ENCODE measurements at places on chromosomes 16 and 17.
A peak's percentile ranks its signal among the peaks of the same experiment; 100 is the strongest.

DNA sequence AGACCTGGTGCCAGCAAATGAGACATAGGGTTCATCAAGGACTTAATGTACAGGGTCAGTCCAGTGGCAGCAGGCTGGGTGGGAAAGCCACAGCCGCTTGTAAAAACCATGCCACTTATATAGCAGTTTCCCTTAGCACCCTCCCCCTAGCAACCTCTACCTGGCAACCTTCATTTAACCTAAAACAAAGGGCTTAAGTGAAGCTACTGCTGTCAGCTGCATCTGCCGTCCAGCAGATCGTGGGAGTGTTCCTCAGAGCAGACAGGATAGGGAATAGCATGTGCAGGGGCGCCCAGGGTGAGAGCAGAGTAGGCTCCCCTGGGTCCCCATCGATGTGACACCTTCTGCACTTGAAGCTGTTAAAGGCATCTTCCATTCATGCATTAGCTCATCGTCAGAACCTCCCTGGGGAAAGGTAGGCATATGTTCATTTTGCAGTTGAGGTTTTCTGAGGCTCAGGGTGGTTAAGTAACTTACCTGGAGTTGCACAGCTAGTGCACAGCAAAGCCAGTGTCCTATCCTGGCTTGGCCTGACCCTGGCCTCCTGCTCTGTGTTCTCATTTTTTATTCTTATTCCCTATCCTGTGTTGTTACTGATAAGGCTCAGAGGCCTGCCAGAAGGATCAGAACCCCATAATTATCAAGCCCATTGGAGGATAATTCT is 112.5 kb downstream of the SOCS1 start:
- no peak for DNase-seq

DNA sequence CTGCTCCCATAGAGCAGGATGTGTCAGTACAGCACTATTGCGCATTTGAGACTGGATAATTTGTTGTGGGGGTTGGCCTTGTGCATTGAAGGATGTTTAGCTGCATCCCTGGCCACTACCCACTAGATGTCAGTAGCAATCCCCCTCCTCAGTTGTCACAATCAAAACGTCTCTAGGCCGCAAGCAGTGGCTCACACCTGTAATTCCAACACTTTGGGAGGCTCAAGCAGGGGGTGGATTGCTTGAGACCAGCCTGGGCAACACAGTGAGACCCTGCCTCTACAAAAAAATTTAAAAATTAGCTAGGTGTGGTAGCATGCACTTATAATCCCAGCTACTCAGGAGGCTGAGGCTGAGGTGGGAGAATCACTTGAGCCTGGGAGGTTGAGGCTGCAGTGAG is 48.4 kb downstream of the CENPV start:
- DNase-seq: no peak

DNA sequence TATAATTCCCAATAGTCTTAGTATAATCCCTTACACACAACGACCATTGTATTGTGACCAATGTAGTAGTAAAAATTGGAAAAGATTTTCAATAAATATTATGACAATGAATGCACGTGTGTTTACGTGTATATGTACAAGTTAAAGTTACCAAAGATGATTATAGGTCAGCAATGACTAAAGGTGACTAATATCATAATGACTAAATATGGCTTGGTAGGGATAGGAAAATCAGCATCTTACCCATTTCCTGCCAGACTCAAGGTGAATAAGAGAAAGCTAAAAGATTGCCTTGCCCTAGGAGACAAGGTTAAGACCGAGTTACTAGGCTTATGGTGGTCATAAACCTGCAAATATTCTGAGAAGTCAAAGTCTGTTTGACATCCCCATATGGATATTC is 34.4 kb downstream of the CPD start:
- no peak for DNase-seq

DNA sequence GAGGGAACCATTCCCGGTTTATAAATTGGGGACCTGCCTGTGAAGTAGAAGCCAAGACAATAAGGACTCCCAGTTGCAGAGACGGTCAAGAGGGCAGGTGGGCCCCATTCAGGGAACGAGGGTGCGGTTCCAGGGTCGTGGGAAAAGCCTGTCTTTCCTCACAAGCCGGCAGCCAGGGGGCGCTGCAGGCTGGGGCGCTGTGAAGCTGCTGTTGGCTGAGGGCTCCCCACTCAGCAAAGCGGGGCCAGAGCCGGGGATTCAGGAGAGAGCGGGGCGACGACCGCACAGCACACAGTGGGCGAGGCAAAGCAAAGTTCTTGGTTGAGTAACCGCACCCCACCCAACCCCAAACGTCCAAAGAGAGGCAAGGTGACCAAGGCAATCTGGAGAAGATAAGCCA is 24.9 kb downstream of the CDRT15 start:
- DNase-seq: no peak

DNA sequence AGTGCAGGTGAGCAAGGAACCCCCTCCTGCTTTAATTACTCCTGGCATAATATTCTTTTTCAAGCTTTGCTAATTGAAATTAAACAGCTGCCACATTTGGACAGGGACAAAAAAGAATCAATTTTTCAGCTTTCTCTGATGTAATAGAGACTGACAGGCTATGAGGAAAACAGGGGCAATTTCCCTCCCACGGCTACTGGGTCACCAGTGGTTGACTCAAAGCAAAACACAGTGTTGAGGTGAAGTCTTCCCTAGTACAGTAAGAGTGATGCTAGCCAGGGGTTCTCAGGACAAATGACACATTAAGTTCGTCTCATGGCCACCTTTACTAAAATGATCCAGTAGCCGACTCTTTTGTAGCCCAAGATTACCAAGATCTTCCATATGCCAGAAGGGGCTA is 38.6 kb upstream of the PMFBP1 start:
- no peak for DNase-seq

GRCh38 chr17:7644775-7645174 is 6.0 kb upstream of the ATP1B2 start:
- no peak for DNase-seq

GRCh38 chr16:55082591-55082976 is 151.9 kb downstream of the IRX5 start:
- DNase-seq: no peak

DNA sequence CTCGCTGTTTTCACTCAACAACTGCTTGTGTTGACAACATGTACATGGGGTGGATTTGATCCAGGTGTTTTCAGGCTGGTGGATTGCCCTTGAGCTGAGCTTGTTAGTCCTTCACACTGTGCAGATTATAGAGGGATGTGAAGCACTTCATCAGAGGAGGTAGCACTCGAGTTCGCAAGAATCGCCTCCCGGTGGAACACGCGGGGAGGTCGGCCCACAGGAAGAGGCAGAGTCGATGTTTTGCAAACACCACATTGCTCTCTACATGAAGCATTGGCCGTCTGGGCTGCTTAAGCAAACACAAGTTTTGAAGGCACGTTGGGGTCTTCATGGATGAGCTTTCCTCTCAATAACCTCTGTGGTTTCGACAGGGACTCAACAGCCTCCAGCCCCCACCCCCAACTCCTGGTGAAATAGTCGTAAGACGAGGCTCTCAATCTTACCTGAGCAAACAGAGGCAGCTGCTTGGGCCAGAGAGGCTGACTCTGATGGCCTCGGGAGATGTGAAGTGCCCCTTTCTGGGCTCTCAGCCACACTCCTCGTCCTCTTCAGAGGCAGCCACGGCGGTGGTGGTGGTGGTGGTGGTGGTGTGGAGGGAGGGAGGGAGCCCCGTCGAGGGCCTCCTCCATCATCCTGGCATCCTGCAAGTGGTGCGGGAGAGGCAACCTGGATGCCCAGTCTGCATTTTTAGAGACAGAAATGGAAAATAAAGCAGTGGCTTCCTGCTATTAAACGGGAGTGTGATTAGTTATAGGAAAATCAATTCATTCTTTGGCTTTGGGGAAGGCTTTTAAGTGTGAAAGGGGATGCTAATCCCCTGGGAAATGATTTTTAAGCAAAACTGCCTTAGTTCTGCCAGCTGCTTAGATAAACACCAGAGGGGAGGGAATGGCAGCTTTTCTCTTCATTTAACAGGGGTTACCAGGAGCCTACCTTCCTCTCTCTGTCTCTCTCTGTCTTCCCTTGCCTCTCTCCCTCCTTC is 552.5 kb upstream of the EEF2KMT start:
- DNase-seq: no peak

- DNase-seq: no peak
Observed at GRCh38 chr17:7615265-7615747, 609 bp upstream of the FXR2 start.

DNA sequence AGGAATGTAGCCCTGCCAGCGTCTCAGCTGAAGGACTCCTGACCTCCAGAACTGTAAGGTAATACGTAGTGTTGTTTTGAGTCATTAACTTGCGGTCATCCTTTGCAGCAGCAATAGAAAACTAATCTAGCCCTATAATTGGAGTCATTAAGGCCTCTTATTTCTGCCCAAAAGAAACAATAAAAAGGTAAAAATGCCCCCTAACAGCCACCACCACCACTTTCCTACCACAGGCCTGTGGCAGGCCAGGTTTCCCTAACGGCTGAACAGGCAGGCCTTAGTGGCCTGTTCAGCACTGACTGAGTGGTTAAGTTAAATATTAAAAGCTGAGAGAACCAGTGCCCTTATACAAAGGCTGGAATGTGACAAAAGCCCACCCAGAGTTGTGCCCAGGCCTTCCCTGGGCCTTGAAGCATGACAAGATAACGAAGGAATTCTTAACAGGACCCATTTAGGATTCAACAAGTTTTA is 286.5 kb upstream of the ERCC4 start:
- no peak for DNase-seq

GRCh38 chr16:56708525-56709442 is 21.1 kb upstream of the NUP93 start:
- no peak for DNase-seq

DNA sequence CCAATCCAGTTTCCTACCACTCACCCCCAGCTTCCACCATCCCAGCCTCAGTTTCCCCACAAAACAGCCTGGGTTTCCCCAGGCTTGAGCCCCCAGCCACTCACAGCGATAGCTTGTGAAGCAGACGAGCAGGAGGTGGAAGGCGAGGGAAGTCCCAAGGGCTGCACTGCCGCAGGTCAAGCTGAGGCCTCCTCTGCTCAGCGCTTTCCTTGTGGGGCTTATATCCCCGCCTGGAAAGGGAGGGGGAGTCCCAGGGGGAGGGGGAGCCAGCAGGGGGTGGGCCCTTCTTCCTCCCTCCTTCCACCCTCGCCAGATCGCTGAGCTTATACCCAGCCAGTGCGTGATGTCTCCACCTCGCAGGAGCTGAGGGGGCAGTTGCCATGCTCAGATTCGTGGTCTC is at the start of gene PYY:
Gene PYY, minus strand, starts transcription at position 195 of the 400 bp plus-strand sequence. CDS start 457 bp downstream, outside the sequence.
- no peak for DNase-seq

DNA sequence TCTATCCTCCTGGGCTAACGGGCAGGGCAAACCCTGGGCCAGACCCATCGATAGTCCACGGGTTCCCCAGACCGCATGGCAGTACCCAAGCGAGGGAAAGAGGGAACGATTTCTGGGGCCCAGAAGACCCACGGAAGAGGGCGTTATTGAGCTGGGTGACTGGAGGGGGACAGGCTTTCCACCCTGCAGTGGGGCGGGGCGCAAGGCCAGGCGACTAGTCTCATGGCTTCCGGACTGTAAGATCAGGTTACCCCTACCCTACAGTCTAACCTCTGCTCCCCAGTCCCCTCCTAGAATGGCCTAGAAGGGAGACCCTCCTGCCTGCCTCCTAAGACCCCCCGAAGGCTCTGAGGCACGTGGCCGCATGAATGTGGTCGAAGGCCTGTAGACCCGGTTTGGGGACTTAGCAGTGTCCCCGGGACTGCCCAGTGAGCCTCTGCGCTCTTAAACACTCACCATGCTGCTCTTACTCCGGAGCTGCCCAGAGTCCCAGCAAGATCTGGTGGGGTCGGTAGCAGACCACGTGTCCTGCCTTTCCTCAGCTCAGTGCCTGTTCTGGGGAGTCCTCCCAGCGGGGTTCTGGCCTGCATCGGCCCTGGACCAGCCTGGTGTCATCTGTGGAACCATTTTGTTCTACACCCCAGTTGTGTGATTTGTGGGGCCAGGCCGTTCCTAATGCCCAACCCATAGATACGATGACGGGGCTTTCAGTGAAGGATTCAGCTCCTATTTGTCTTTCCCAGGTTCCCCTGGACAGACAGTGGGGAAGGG is 13.2 kb upstream of the AURKB start:
- peak; percentile 76 for DNase-seq

DNA sequence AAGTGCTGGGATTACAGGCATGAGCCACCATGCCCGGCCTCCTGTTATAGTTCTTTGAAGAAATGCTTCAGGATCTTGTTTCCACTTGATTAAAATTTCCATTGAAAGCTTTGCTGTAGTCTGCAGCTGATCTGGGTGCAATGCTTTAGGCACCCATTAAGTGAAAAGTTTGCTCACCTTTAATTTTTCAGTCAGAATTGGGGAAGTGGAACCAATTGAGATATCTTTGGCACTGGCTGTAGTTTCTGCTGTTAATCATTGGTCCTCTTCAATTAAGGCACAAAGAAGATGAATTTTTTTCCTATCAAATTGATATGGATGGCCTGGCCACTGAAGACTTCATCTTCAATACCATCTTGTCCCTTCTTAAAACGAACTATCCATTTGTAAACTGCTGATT is 336.1 kb upstream of the TBX2 start:
- DNase-seq: no peak

GRCh38 chr17:75138519-75138918 is 7.0 kb upstream of the NT5C start:
- DNase-seq: no peak

DNA sequence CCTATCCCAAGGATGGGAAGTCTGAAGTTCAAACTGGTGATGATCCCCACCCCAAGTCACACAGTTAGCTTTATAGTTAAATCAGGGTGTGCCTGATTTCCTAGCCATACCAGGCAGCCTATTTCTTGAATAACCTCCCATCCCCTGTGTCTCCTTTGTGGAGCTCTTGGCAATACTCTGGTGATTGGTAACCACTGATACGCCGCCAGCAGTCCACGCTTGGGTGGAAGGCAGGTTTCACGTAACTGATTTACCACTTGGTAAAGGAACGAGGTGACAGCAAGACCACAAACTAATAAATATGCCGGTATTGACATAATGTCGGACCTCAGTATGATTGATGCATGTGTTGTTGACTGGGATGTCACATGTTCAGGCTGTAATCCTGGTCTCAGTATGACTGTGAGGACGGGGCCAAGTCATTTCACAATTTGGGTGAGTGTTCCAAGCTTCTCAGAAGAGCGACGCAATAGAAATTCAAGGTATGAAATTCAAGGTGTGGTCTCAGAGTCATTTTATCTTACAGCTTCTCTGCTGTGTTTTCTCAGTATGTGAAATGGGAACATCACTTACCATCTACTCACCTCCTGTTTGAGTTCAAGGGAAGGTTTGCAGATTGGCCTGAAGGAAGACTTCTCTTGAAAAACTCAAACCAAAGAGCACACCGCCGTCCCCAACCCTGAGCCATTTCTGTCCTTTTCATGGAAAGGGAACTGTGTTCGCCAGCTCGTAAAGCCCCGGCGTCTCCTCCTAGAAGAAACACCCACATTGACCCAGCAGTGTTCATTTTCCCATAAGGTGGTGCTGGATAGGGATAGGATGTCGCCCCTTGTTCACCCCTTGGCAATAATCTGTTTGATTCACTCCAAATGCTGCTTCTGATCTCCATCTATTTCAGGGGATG is 678.9 kb downstream of the WWOX start:
- DNase-seq: no peak

- no peak for DNase-seq
Observed at GRCh38 chr17:28916302-28916934, 13.5 kb upstream of the DHRS13 start.

- DNase-seq: no peak
Observed at GRCh38 chr16:4140652-4141051, 24.4 kb upstream of the ADCY9 start.

GRCh38 chr17:59333836-59334235 is 2.4 kb downstream of the YPEL2 start:
- no peak for DNase-seq

GRCh38 chr17:72602517-72603419 is 481.9 kb downstream of the SOX9 start:
- DNase-seq: no peak
